ENCODE measurements at places on chromosomes 1 and 21.

- no peak for DNase-seq
Observed at GRCh38 chr1:186113461-186113860, 261.6 kb downstream of the TPR start.

DNA sequence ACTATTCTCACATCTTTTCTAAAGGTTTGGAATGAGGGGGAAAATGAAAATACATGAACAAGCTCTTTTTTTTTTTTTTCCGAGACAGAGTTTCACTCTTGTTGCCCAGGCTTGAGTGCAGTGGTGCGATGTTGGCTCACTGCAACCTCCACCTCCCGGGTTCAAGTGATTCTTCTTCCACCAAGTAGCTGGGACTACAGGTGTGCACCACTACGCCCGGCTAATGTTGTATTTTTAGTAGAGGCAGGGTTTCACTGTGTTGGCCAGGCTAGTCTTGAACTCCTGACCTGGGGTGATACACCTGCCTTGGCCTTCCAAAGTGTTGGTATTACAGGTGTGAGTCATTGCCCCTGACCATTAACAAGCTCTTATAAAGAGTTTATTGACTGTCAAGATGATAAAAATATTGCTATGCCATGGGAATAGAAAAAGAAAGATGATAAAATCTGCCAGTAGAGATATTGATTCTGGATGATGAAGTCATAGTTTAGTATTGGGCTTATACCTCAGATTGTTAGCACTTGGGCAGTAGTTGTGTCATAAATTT is 36.6 kb downstream of the INKA2 start:
- DNase-seq: no peak

DNA sequence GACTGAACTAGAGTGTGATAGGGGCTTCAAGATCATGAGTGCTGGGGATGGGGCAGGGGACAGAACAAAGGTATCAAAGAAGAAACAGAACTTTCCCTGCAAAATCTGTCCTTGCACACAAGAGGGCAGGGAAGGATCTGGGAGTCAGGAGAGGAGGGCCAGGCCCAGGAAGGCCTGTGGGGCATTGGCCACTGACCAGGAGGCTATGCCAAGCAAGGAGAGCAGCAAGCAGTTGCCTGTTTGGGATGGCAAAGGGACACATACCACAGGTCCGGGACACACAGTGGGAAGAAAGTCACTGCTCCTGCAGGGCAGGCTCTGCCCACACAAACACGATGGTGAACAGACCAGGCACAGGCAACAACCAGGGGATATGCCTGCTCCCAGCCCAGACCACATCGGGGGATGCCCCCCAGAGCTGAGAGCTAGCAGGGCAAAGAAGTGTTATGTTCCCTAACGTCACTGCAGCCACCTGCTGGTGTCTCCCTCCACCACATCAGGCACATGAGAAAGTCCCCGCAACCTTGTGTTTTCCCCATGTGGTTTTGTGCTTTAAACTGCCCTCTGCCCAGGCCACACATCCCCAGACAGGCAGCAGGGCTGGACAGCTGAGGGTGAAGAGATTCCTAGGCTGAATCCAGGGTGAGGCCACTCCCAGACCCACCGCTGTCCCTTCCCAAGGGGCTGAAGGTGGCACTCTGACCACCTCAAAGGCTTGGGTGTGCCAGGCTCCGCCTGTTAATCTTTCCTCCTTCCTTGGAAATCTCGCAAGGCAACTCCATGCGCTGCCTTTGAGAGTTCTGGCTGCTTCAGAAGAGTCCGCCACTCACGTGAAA is 53.6 kb downstream of the KIF21B start:
- DNase-seq: no peak

DNA sequence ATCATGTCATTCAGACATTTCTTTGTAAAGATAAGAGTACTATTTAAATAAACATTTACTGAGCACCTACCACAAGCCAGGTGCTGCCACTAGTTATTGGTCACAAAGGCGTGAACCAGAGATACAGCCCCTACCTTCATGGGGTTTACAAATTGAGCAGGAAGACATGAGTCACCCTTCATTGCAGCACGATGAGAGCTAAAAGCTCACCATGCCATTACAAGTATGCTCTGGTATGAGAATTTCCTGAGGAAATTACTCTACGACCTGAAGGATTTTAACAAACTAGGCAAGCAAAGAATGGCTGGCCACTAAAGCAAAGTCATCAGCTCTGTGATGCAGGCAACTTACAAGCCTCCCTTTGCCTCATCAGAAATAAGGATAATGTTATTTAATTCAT is 346.8 kb downstream of the BRINP2 start:
- no peak for DNase-seq

GRCh38 chr1:90709535-90709934 is 7.6 kb downstream of the BARHL2 start:
- no peak for DNase-seq

GRCh38 chr1:207619871-207620542 is 24.9 kb upstream of the CR1L start:
- no peak for DNase-seq

DNA sequence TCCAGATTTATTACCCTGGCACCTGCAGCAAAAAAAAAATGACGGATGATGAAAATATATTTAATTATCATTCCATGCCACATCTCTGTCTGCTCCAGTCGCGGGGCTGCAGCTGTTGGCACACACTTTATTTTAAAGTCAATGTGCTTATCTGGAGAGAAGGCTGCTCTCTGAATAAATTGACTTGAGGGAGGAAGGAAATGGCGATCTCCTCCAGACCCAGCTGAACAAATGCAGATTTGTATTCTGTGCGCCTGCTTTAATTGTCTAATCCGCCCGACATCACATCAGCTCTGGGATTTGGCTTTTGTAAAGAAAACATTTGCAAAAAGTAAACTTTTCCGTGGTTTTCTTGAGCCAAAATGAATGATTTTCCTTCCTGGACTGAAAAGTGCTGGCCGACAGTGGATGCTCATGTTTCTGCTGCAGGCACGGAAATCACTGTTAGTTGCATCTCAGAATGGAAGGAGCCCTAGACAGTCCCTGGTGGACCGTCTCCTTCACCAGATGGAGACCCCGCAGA is 150.2 kb downstream of the CAMTA1 start:
- no peak for DNase-seq

GRCh38 chr21:31218830-31219608 is 125.0 kb downstream of the TIAM1 start:
- no peak for DNase-seq

DNA sequence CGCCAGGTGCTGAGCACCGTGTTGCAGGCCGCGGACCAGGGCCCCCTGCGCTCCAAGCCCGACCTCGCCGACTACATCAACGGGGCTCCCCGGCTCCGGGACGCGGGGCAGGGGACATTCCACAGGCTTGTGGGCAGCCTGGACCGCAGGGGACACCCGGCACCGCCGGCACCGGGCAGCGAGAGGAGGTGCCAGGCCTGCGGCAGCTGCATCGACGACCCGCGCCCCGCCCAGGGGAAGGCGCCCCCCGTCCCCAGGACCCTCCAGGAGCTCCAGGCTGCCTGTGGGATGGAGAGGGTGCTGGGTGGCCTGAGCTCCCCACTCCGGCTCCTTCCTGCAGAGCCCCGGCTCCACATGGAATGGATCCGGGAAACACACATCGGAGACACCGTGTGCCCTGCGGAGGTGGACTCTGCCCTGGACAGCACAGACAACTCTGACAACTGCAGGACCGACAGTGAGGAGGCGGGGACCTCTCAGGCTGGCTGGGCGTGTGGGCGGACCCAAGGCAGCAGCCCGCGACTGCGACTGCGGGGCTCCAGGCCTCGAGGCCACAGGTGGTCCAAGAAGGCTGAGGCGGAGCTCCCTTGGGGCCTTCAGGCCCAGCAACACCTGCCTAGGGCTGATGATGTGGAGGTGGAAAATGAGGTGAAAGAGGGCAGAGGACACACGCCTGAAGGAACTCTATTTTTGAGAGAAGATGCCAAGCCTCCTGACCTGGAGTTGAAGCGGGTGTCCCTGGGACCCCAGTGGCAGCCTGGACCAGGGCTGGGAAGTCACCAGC is 22.8 kb downstream of the KIAA1614 start:
- no peak for DNase-seq

- DNase-seq: no peak
Observed at GRCh38 chr1:119987112-119987511, 82.3 kb downstream of the NOTCH2 start.

DNA sequence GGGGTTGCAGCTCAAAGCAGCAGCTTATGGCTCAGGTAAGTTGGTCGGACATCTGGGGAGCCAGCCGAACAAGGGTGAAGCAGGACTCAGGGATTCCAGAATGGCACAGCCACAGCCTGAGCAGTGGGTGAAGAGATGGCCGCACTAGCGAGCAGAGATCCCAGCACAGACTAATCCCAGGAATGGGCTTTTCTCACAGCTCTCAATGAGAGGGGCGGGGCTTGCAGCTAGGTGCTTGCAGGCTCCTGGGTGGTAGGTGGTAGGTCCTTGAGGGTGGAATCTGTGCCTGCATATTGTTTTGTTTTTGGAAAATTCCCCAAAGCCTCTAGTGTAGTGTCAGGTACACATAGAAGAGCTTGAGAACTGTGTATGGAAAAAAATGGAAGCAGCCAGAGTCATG is 9.0 kb downstream of the KIAA0040 start:
- DNase-seq: no peak

DNA sequence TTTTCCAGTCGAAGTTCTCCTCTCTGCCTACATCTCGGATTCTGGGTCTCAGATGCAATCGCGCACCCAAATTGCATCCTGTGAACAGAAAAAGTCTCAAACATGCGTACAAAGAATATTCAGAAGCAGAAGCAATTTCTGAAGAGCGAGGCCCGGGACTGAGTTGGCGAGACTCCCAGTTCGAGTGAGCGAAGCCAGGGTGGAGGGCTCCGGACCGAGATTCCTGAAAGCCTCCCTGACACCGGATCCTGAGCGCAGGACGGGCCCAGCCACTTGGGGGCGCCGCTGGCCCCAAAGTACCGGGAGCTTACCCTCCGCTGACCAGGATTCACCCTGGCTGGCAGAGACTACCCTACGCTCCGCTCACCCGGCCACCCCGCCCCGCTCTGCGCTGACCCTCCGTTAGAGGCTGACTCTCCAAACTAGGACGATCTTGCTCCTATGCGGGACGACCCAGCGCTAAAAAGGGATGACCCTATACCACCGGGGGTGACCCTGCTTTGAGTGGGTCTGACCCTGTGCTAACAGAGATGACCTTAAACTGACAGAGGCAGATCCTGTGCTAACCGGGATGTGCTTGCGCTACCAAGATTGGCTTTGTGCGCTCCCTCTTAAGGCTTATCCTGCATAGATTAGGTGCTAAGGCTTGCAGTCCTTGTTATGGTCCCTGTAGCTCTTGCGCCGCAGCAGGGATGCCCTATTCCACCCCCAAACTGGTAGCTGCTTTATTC is 12.1 kb downstream of the FOXD2 start:
- DNase-seq: no peak

DNA sequence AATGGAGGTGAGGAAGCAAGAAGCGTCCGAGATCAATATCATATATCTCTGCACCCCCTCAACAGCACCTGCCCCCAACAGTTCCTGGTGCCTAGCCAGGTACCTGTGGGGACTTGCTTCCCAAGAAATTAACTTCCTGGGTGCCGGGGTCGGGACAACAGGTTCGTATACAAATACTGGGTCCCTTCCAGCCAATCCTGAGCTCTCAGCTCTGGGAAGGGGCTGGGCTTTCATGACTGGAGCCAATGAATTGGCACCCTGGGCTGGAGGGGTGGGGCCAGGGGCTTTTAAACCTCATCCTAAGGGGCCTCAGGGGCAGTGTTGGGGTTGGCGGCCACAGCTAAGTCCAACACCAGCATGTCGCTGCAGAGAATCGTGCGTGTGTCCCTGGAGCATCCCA is at the start of gene PADI3:
Gene PADI3 (plus strand): TSS at position 318 of the 400 bp plus-strand sequence. CDS start 40 bp downstream, at position 358.
- DNase-seq: no peak

DNA sequence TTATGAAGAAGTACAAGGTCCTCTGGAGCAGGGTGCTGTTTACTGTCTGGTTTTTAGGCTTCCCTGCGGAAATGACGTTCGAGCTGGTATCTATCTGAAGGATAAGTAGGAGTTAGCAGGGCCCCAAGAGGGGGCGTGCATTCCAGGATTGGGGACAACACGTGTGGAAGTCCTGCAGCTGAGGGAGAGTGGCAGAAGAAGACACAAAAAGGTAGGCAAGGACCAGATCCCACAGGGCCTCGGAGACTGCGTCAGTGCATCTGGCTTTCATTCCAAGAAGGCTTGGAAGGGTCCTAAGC is 5.9 kb downstream of the RIMS3 start:
- no peak for DNase-seq

DNA sequence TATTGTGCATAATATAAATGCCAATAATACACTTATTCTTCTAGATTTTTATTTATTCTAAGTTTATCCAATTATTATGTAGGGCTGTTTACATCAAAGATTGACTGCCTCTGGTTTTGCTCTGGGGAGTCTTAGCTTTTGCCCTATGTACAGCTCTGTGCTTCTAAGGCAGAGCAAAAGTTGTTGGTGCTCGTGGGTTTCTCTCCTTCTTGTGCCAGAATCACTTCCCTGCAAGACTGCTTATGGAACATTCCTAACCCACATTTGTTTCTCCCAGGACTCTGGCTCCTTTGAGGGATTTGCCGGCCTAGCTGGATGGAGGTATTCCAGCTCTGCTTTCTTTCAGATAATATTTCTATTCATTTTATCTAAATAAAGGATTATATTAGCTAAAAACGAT is 849.1 kb downstream of the USP25 start:
- no peak for DNase-seq

- no peak for DNase-seq
Observed at GRCh38 chr1:26686795-26687194, 9.0 kb upstream of the ARID1A start.

- peak; percentile 36 for DNase-seq
Observed at GRCh38 chr1:149917571-149918144, at the start of gene SV2A. Gene SV2A (minus strand): TSS chr1:149917844. CDS start chr1:149913840, 4,004 bp downstream.

DNA sequence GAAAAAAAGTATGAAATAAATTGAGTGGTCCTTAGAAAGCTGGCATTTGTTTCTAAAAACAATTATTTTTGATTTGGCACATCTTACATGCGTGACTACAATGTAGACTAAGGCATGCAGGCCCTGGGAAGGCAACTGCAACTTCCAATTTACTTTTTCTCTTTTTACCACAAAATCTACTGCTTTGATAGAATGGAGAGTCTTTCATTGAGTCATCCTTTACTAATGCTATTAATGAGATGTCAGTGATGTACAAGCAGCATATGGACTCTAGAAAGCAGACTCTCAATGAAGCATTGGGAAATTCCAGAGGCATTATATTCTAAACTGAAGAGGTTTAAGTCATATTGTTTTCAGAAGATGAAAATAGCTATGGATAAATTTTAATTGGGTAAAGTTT is 29.6 kb upstream of the PRRX1 start:
- no peak for DNase-seq

- DNase-seq: no peak
Observed at GRCh38 chr1:107198561-107198960, 57.7 kb downstream of the NTNG1 start.

DNA sequence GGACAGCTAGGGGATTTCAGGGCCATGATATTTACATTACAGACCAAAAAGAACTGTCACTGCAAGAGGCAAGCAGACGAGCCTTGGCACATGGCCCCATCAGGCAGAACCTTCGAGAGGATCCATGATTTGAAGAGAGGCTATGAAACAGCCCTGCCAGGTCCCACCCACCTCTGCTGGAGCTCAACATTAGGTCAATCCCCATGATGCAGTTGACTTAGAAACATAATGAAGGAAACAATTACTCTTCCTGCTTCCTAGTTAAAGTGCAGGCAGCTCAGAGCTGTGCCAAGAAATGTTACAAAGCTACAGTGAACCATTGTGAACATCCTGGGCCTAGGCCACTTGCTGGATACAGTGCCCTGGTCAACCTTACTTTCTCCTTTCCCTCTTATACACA is 41.7 kb upstream of the PTCH2 start:
- DNase-seq: no peak

Data from T follicular helper cell (primary cell).